Adrenal gland (tissue), 19 donors: ENCODE measurements at places on chromosomes 5 and 9.

DNA sequence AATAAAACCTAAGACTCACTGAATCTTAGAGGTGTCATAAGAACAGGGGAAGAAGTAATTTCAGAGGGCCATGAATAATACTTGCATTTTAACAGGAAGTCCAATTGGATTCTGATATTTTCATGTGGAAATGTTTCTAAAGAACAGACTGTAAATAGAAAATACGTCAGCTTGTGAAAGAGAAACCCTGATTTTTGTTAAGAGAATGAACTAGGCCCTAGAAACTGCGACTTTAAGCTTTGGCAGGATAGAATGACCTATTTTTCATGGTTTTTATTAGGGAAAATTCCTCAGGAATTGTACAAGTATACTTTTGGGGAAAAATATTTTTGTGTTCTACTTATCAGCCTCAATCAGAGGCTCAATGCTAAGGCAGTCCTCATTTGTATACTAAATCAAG is 215.5 kb upstream of the ACTBL2 start:
- H3K4me1 ChIP-seq, result peaks cover 37% of the 10 kb centered on the region
- no peak overlapping the region for H3K27ac ChIP-seq
- no peak overlapping the region for H3K4me3 ChIP-seq
- no peaks in the 10 kb centered on the region for H3K27me3 ChIP-seq
- DNase-seq, result no peak
- H3K36me3 ChIP-seq, result no peaks in the 10 kb centered on the region

DNA sequence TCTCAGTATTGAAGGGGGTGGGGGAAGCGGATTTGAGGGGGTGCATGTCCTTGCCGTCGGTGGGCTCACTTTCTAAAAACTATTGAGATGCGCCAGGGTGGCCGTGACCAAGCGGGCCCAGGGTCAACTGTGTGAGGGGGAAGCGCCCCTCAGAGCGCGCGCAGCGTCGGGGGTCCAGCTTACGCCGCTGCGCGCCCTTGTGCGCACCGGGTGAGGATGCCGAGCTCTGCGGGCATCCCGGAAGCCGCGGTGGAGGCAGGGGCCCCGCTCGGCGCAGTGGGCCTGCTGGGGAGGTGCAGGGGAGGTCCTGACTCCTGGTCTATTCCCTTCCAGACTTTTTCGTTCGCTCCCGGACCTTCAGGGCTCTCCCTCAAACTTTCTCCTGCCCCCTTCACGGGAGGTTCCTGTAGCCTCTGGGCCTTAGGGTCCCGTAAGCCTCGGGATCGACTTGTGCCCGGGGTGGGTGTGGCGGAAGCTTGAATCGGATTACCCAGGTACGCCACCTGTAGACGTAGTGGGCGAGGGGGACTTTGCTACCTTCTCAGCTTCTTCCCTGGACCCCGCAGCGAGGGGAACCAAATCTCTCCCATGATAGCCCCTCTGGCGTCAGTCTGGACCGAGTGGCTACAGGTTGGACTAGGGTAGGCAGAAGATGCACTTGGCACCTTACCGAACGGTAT is 2.5 kb upstream of the PRDM6 start:
- no peak overlapping the region for H3K4me3 ChIP-seq
- peaks cover 30% of the 10 kb centered on the region for H3K4me1 ChIP-seq
- DNase-seq, result no peak
- H3K27ac ChIP-seq, result no peak overlapping the region

- no peaks in the 10 kb centered on the region for H3K36me3 ChIP-seq
- DNase-seq, result no peak
- H3K27ac ChIP-seq, result no peak overlapping the region
- H3K4me3 ChIP-seq, result no peak overlapping the region
These were observed 168.6 kb upstream of the RGMB start for GRCh38 chr5:98604721-98605425.

DNA sequence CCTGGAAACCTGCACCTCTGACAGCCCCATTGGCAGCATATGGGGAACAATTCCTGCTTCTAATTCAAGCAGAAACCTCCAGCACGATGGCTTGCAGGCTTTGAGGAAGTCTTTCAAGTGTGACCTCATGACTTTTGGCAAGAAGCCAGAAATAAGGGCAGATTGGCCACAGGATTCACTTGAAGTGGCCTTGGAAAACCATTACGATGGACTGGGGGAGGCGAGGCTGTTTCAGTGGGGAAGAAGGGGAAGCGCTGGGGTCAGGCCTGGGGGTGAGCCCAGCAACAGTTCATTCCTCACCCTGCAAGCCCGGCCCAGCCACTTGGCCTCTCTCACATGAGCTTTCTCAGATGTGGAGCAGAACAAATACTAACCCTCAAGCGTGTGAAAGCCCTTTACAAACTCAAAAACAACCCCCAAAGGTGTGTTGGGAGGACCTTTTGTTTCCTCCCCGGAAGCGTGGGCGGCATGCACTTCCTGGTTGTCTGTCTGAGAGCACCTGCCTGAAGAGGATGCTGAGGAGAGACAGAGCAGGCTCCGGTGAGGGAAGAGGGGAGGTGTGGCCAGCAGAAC is 26.9 kb upstream of the EEIG1 start:
- no peaks in the 10 kb centered on the region for H3K36me3 ChIP-seq
- peak overlapping the region; percentile 56 for H3K27ac ChIP-seq

DNA sequence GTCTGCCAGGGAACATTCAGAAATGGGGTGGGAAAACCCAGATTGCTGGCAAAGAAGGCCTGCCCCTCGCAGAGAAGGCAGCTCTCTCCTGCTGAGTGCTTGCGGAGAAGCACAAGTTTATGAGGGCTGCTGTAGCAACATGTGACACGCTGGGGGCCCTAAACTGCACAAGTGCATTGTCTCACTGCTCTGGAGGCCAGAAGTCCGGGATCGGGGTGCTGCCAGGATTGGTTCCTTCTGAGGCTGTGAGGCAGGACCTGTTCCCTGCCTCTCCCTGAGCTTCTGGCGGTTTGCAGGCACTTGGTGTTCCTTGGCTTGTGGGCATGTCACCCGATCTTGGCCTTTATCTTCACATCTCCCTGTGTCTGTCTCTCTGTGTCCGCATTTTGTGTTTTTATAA is 75.6 kb upstream of the NEURL1B start:
- no peak overlapping the region for H3K4me3 ChIP-seq
- H3K27ac ChIP-seq, result no peak overlapping the region
- H3K4me1 ChIP-seq, result no peaks in the 10 kb centered on the region

DNA sequence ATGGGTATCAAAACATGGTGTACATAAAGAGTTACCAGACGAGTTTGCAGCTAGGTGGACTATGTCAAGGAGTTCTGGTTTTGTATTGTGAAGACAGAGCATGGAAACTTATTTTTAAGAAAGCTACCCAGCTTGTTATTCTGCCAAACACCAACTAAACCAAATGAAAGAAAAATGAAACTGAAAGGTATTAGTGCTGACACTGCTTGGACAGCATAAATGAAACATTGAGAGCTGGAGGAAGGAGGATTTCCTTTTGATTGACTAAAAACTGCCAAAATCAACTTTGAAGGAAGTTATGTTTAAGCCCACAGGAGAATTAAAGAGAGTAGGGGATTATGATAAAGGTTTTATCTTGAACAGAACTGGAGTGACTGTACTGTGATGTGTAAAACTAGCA is 766.2 kb downstream of the PTPRD start:
- H3K4me3 ChIP-seq, result no peak overlapping the region
- H3K36me3 ChIP-seq, result no peaks in the 10 kb centered on the region
- no peaks in the 10 kb centered on the region for H3K4me1 ChIP-seq
- no peak for DNase-seq
- no peak overlapping the region for H3K27ac ChIP-seq

DNA sequence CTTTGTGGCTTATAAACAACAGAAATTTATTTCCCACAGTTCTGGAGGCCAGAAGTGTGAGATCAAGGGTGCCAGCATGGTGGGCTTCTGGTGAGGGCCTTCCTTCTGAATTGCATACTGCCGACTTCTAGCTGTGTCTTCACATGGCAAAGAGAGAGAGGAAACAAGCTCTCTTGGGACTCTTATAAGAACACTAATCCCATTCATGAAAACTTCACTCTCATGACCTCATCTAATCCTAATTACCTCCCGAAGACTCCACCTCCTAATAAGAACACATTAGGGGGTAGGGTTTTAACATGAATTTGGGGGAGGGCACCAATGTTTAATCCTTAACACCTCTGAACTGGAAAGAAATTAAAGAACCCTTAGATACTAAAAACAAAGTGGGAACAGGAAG is 75.9 kb upstream of the MINAR2 start:
- H3K27ac ChIP-seq, result no peak overlapping the region
- H3K36me3 ChIP-seq, result no peaks in the 10 kb centered on the region
- H3K4me1 ChIP-seq, result no peaks in the 10 kb centered on the region
- no peaks in the 10 kb centered on the region for H3K27me3 ChIP-seq

GRCh38 chr9:115367321-115367720 is 249.4 kb upstream of the TNC start:
- no peaks in the 10 kb centered on the region for H3K27me3 ChIP-seq
- DNase-seq, result no peak
- H3K27ac ChIP-seq, result no peak overlapping the region
- H3K4me3 ChIP-seq, result no peak overlapping the region
- no peaks in the 10 kb centered on the region for H3K4me1 ChIP-seq

DNA sequence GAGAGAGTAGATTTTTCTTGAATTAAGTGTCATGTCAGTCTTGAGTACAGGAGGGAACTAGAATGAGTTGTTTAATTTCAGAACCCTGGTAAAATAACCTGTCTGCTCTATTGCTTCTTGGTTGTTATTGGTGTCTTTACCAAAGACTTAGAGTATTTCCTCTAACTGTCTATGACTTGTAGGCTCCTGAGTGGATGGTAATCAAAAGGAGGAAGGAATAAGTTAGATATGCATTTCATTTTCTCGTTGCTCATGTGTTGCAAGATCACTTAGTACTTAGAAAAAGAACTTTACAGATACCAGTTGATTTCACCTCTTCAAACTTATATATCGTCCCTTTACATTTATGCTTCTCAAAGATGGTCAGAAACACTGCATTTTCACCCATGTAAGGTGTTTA is 31.1 kb downstream of the UHRF2 start:
- no peak overlapping the region for H3K4me3 ChIP-seq
- no peaks in the 10 kb centered on the region for H3K36me3 ChIP-seq
- no peak for DNase-seq
- no peaks in the 10 kb centered on the region for H3K27me3 ChIP-seq
- no peak overlapping the region for H3K27ac ChIP-seq

DNA sequence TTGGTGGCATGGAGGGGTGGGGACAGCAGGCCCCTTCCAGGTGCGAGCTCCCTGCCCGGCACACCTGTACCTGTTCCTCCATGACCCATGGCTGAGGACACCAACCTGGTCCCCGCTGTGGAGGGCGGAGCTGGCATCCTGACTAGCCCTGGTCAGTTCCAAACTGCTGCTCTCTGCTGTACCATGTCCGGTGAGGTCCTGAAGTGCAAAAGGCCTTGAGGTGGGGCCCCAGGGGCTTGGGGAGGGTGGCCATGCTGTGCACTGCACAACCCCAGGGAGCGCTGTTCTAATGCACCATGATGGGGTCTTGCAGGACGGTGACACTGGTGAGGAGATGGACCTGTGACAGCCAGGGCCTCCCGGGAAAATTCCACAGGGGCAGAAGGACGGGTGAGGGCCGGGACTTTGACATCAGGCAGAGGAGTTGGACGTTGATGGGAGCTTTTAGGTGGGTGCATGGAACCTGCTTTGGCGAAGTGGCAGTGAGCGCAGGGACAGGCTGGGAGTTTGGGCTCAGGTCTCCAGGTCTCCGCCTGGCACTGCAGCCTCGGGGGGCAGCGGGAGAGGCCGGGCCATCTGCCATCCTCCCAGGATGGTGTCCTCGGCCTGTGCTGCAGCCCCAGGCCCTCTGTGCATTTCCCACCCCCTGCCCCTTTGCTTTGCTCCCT is 38.9 kb downstream of the COL5A1 start:
- DNase-seq, result no peak
- H3K4me1 ChIP-seq, result no peaks in the 10 kb centered on the region
- no peak overlapping the region for H3K27ac ChIP-seq
- no peaks in the 10 kb centered on the region for H3K36me3 ChIP-seq
- no peaks in the 10 kb centered on the region for H3K27me3 ChIP-seq

DNA sequence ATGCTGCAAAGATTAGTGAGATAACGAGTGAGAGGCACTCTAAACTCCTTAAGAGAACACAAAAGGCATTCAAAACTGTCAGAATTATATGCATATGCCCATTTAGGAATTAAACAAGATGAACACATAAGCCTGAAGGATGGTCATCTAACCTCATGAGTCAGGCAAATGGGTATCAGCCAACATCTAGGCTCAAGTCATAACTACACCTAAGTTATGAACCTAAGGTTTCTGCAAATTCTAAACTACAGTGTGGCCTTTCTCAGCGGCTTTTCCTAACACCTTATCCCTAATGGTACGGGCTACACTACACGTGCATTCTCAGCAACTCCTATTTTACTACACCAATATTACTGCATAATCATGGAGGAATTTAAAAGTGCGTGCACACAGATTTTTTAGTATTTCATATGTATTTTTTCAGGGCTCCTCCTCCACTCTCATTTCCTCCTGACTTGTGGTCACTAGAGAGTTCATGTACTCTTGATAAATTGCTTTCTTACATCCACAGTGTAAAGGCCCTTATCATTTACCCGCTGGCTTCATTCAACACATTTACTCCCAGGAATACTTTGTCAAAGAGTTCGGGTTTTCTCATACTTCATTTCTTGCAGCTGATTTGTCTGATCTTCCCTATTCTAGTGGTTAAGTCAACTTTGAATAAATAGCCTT is 316.5 kb downstream of the BNC2 start:
- H3K4me1 ChIP-seq, result no peaks in the 10 kb centered on the region
- H3K4me3 ChIP-seq, result no peak overlapping the region
- no peaks in the 10 kb centered on the region for H3K36me3 ChIP-seq
- no peak overlapping the region for H3K27ac ChIP-seq

DNA sequence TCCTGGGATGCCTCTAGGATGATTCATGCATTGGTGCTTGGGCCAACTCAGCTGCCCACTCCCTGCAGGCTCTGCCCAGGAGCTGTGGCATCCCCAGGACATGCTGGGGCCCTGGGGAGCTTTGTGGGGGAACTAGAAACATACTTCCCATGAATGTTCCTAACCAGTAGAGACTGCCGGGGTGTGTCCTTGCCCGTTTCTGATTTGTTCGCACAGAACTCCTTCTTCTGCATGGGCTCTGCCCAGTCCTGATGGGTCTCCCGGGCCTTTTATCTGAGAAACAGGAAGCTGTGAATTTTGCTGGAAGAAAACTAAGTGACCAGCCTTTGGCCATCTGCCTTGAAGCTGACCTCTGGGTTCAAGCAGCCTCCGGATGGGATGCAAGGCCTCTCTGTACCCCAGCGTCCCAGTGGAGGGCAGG is 71.6 kb upstream of the RNU6ATAC start:
- H3K27ac ChIP-seq, result no peak overlapping the region
- no peaks in the 10 kb centered on the region for H3K36me3 ChIP-seq
- H3K4me1 ChIP-seq, result peaks cover 10% of the 10 kb centered on the region
- H3K4me3 ChIP-seq, result no peak overlapping the region
- no peaks in the 10 kb centered on the region for H3K27me3 ChIP-seq
- peak; percentile 48 for DNase-seq

DNA sequence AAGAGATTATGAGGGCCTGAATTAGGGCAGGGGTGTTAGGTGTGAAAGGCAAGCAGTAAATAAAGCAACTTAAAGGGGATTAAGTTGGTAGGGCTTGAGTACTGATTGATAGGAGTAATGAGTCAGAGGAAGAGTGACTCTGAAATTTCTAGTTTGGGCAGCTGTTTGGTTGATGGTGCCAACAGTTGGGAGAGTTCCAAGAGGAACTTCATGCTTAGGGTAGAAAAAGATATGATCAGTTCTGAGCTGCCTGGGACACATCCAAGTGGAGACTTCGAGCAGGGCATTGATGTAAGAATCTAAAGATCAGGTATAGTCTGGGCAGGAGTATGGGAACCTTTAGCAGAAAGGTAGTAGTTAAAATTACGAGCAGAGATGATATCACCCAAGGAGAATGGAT is 10.2 kb downstream of the MAMDC2 start:
- H3K4me3 ChIP-seq, result no peak overlapping the region
- no peaks in the 10 kb centered on the region for H3K4me1 ChIP-seq
- DNase-seq, result no peak
- no peaks in the 10 kb centered on the region for H3K36me3 ChIP-seq
- H3K27me3 ChIP-seq, result no peaks in the 10 kb centered on the region
- no peak overlapping the region for H3K27ac ChIP-seq
